Activated T-cell treated with anti-CD3 and anti-CD28 coated beads, Interleukin-2, amount 50 U/mL, for 48 hours (primary cell): ENCODE measurements at places on chromosomes 2 and 18.

GRCh38 chr2:226352941-226353560 is 446.6 kb downstream of the IRS1 start:
- DNase-seq: no peak

- DNase-seq: no peak
Observed at GRCh38 chr2:10629819-10630532, 59.8 kb downstream of the NOL10 start.

GRCh38 chr2:1727101-1727771 is 17.1 kb downstream of the PXDN start:
- no peak for DNase-seq

- no peak for DNase-seq
Observed at GRCh38 chr2:171824086-171824485, 70.0 kb downstream of the SLC25A12 start.

GRCh38 chr18:66300141-66300540 is 303.7 kb downstream of the CDH19 start:
- no peak for DNase-seq

DNA sequence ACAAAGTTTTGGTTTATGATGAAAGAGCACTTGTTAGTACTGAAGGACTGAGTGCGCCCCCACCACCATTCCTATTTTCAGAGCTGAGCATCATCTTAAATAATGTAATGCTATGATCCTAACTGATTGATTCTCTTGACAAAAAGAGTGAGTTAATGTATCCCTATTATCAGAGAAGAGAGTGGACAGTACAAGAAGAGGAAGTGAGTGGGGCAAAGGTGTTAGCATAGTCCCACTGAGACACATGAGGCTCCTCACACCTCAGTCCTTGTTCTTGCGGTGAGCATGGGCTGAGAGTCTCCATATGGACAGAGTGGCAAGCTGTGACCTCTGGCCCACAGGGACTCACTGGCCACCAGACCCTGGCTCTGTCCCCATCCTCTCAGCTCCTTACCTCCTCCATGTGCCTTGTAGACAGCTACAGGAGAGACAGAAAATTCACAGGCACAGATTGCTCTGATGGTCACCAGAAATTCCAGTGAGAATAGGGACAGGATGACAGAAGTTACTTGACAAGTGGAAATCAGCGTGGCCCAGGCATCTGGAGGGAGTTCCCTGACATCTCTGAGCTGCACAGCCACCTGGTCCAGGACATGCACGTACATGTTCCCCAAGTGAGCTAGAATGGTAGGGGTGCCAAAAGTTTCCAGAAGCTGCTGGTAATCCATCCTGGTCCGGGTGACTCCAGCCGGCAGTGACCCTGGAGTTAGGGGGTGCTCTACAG is 32.6 kb downstream of the NAPG start:
- no peak for DNase-seq

- DNase-seq: no peak
Observed at GRCh38 chr2:67612576-67613042, 215.5 kb downstream of the ETAA1 start.

DNA sequence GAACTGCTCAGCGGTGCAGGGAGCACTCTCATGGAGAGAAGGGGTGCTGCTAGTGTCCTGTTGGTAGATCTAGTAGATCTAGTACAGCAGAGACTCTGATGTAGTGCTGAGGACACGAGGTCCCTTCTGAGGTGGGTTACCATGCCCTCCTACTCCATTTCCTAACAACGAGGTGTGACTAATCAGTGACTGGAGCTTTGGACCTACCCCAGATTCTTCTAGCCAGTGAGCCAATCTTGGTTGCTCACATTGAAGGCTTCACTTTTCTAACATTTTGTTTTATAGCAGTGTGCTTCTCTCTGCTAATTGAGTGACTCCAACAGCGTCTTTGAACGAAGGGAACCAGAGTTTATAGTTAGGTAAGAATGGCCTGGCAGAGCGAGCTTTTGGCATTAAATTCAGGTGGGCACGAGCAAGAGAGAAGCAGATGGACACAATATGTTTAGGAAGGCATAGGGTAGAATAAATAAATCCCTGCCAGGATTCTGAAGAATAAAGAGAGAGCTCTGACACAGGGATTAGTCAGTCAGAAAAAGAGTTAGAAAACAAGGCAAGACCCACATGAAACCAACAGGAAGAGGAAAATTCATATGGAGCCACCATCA is 306.0 kb upstream of the RAB12 start:
- DNase-seq: no peak

DNA sequence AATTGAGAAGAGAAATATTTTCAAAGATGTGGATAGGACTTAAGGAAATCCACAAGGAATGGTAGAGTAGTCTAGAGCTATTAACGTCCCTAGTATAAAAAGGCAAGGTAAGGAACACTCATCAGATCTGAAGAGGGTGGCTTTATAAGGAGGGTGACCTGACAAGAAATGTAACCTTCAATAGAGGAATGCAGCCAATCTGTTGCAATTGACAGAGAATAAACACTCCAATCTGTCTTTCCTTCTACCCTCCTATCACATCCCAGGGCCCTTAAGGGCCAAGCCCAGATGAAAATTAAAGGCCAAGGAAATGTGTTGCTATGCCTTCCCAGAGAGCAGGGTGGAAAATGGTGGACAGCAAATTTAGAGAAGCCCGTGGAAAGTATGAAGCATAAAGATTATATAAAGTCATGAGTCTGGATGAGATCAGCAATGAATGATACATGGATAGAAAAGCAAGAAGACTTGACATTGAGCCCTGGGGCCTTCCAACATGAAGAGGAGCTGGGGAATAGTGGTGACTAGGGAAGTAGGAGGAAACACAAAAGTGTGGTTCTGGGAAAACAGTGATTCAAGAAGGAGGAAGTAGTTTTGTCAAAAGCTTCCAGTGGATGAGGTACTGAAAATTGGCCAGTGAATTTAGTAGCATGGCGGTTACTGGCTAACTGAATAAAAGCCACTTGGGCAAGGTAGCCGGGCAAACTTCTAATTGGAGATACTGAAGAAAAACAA is 270.6 kb upstream of the TANK start:
- no peak for DNase-seq

- DNase-seq: no peak
Observed at GRCh38 chr18:5393779-5394178, 98.3 kb upstream of the ZBTB14 start.

DNA sequence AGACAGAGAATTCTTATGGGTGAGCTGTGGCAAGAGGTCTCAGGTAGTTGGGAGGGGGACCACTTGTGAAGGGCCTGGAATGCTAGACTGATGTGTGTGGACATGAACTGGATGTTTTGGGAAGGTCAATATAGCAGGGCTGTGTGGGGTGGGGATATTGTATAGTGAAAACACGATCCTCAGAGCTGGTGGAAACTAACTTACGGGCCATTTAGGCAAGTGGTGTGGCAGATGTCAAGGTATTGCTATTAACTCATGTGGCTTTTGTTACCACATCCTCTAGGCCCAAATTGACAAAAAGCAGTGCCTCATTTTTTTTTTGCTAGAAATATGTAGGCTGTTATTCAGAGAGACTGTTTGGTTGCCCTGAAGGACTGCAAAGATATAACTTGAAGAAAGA is 8.0 kb upstream of the GALNT1 start:
- no peak for DNase-seq

DNA sequence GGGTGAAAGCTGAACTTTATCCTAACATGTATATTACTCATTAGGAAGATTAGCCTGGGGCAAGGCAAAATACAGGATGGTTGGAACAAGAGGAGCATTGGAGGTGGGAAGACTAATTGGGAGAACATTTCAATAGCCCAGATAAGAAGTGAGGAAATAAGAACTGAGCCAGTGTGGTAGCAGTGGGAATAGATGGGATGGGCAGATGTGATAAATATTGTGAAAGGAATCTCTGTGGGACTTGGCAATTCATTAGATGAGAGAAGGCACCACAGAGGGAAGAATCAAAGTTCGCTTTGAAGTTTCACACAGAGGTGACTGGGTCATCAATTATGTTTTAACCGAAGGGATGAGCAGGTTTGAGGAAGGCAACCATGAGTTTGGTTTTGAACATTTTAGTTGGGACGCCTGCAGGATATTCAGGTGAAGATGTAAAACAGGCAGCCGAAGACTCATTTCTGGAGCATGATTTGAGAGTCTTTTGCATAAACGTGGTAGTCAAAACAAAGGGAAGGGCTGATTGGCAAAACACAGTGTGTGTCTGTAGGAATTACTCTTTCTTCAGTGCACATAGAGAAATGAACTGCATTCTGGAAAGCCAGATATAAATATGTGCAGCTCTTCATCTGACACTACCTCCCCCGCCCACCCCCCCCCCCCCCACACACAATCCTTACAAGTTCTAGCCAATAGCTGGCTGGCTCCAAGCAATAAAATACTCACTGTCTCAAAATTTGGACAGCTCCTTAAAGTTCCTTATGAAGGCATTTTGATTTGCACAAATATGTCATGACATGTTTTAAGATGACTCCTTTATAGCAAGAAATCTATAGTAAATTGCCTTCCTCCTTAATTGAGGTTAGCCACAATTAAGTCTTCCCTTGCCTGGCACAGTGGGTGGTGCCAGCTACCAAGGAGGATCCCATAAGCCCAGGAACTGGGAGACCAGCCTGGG is 1.9 kb upstream of the SLC1A4 start:
- DNase-seq: no peak

DNA sequence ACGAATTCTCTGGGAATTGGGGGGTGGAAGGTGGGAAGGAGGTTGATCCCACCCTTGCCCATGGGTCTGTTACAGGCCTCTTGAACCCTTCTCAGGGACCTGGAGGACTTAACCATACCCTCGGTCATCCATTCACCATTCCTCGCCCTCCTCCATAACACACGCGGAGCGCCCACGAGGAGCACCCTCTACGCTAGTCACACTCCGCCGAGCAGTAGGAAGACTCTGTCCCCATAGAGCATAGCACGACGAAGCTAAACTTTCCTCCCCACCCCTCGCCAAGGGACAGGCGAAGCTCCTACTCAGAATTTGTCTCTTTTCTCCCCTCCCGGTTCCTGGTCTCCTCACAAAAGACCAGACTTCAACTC is 611 bp upstream of the ITSN2 start:
- no peak for DNase-seq

DNA sequence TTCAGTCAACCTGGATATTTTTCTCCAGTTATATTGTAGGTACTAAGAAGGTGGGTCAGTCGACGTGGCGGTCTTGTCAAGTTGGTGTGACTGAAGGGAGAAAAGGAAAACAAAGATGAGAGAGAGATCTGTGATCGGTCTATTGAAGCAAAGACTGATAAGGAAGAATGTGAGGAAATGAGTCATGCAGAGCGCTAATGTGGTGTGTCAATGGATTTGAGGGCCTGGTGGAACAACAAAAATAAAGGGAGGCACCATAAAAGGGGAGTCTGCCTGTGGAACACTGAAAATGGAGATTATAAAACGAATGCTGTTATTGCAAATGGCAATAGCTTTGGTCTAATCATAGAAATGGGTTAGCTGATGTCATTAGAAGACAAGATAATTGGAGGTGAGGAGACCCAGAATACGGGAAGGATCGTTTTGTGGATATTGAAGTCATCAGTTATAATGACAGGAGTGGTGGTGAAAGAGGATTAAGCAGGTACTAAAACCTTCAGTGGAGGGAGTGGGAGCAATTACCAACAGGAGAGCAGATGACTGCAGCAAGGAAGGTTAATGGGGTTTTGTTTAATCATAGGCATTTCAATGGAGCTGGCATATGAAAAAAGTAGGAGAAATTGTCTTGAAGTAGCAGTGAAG is 599.1 kb upstream of the FSHR start:
- no peak for DNase-seq

DNA sequence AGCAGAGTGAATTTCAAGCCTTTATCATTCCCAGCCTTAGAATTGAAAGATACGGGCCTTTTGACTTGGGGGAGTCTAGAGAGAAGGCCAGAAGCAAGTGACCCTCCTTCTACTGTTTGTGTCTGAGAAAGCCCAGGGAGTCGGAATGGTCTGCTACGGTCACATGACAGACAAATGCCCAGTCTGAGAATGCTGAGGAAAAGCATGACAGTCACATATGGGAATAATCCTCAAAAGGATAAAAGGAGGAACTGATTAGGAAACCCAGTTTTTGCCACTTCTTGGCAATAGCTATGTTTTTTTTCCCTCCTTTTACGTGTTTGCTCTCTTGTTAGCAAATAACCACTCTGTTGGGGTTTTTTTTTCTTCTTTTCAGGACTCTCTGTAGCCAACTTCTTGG is 38.1 kb upstream of the HNRNPA3 start:
- no peak for DNase-seq

GRCh38 chr18:6681331-6681875 is 48.1 kb upstream of the ARHGAP28 start:
- DNase-seq: no peak
